ENCODE measurements at places on chromosomes 5 and 9. TPM values are rescaled to one million over a fixed set of nuclear protein-coding genes. Genes with fewer than 3 reads are reported as not detected.

Gene PCDHGA6
- polyA plus RNA-seq = 0.59 TPM

Gene WDR31
- 1.8 TPM for polyA plus RNA-seq

Gene PCDHGB6
- 2.2 TPM for polyA plus RNA-seq

Gene TIMD4
- polyA plus RNA-seq = 0.16 TPM

Gene EGFLAM
- 0.41 TPM for polyA plus RNA-seq

Gene RFESD
- polyA plus RNA-seq = 2.6 TPM

Gene TXNDC8
- not detected for polyA plus RNA-seq

Gene SLC36A2
- polyA plus RNA-seq = not detected

Gene CENPP
- polyA plus RNA-seq = 1.2 TPM

Gene BAG1
- 101 TPM for polyA plus RNA-seq

Gene ZMAT2
- 52.1 TPM for polyA plus RNA-seq

Gene NAIP
- polyA plus RNA-seq = 41.1 TPM

Gene SGTB
- polyA plus RNA-seq = 2.5 TPM

Gene RETREG1
- polyA plus RNA-seq = 8.7 TPM

All from lung (tissue), 17 donors.